ENCODE measurements at places on chromosomes 5 and 9. TPM values are rescaled to one million over a fixed set of nuclear protein-coding genes. Genes with fewer than 3 reads are reported as not detected.
A peak's percentile ranks its signal among the peaks of the same experiment; 100 is the strongest.

Gene NPDC1
- 106 TPM for total RNA-seq

- DNase-seq: no peak
Observed at GRCh38 chr5:172871536-172871935, 37.5 kb downstream of the ERGIC1 start.

DNA sequence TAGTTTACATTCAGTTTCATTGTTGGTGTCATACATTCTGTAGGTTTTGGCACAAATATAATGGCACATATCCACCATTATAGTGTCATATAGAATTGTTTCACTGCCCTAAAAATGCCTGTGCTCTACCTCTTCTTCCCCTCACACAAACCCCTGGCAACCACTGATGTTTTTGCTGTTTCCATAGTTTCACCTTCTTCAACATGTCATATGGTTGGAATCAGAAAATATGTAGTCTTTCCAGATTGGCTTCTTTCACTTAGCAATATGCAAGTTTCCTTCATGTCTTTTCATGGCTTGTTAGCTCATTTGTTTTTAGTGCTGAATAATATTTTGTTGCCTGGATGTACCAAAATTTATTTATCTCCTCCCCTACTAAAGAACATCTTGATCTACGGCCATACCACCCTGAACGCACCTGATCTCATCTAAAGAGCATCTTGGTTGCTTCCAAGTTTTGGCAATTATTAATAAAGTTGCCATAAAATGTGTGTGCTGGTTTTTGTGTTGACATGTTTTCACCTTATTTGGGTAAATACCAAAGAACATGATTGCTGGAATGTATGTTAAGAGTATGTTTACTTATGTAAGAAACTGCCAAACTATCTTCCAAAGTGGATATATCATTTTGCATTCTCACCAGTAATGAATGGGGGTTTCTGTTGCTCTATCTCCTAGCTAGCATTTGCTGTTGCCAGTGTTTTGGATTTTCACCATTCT lies 17.0 kb upstream of the CDK20 start:
- DNase-seq: no peak

Gene PGM5
- not detected for total RNA-seq

GRCh38 chr5:124743602-124744169 lies 2.8 kb downstream of the ZNF608 start:
- no peak for DNase-seq

Gene ZNG1E
- 41.4 TPM for total RNA-seq

DNA sequence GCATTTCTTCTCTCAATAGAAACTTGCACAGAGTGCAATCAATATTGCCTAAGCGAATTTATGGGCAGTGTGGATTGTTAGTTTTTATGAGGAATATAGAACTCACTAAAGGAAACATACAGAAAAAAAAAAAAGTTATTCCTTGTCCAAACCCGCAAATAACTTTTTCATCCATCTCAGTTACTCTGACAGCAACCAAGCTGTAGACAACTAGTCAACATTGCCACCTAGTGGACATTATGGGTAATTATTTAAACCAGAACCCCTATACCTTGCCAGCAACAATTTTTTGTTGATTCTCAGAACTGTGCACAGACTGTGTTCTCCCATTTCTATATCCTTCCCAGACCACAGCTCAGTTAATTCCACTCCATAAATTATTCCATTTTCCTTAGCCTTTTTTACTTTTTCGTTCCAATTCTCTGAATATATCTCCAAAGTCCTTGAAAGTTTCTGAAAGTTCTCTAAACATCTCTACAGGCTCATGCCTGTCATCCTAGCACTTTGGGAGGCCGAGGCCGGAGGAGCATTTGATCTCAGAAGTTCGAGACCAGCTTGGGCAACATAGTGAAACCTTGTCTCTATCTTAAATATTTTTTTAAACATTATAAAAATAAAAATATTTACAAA lies 2.6 kb upstream of the AFAP1L1 start:
- DNase-seq: no peak

Gene SPATA31E1
- total RNA-seq: not detected

Gene SPATA31C1
- not detected for total RNA-seq

DNA sequence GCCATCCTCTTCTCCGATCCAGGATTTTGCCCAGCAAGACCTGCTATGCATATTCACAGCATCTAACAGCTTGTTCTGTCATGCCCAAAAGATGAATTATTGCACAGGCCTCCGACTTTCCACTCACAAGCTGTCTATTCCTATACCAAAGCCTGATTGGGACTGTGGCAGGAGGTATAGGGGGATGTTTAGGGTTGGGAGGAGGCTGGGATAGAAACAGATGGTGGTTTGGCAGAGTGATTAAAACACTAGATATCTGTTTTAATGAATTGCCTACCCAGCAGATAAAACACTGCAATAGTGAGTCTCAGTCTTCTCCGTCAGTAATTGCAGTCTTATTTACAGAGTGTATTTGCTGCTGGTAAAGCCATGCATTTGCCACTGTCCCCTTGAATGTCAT lies 215.3 kb downstream of the TLR4 start:
- no peak for DNase-seq

GRCh38 chr5:162995568-162995967 lies 441.8 kb upstream of the CCNG1 start:
- DNase-seq: no peak

DNA sequence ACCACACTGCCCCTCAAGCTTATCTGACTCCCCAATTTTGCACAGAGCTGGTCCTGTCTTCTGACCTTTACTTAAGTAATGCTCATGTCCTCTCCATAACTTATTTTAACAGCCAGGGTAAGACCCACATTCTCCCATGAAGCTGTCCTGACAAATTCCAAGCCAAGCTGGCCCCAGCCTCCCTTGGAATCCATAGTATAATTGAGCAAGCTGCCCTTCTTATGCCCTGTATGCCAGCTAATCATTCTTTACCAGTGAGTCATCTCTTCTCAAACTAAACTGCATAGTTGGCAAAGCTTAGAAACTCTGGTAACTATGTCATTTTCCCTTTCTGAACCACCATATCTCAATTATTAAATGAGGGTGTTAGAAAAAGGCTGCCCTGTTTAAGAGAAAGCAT lies 92.4 kb downstream of the NFIB start:
- no peak for DNase-seq

DNA sequence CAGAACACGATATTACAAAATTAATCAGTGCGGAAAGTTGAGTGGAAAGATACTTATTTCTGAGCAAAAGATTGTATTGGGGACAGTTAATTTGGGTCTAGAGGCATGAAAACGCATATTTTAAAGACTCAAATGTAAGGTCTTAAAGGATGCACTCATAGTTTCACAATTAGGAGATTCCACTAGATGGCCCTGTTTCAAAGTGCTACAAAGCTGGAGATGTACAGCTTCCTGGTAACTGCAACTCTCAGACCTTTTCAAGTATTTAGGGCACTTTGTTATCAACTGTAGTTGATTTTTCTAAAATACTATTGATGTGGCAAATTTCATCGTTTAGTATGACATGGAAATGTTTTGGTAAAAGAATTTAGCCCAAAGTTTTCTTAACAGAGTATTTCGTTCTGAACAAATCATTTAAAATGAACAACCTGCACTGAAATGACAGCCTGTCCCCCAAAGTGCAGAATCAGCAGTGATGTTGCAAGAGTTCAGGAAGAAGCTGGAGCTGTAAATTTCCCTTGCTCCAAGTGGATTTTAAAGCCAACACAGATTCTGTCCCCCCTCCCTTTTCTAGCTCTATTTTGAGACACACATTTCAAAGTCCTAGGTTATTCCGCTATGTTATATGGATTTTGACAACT lies 16.2 kb upstream of the NDUFB6 start:
- peak; percentile 54 for DNase-seq

Gene APBA1
- total RNA-seq: 0.20 TPM

GRCh38 chr5:99054972-99055371 lies 126.2 kb upstream of the CHD1 start:
- DNase-seq: no peak

DNA sequence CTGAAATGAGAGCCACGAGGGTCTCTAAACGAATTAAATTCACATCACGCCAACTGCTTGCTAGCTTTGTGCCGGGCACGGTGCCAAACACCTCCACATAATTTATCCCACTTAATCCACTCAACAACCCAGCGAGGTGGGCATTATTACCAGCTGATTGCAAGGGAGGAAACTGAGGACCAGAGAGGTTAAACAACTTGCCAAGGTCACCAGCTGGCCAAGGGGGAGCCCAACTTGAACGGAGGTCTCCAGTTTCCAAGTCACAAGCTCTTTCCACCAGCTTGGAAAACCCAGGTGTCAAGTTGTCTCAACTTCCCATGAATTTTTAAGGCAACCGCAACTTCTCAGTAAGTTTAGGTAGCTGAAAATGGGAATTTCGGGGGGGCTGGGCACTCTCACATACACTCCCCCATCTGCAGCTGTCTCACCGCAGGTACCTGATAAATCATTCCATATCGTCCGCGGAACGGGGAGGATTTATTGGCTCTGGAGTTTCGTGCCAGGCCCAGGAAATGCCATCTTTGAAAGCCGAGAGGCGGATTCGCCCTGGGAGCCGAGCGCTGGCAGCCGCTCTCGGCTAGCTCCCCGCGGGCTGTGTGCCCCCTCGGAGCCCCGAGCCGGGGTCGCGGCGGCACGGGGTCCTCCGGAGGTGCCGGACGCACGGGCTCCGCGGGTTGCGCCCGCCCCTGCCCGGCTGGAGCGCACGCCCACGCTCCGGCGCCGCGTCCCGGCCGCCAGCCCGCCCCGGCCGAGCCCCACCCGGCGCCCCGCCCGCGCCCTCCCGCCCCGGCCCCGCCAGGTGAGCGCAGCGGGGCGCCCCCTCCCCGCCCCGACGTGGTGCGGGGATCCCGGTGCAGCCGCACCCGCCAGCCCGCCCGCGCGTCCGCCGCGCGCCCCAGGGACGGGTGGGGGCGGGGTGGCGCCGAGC lies 617 bp downstream of the PTPN3 start:
- DNase-seq: no peak

- DNase-seq: no peak
Observed at GRCh38 chr9:22241611-22242010, 205.0 kb upstream of the DMRTA1 start.

Gene IL31RA
- total RNA-seq: not detected

DNA sequence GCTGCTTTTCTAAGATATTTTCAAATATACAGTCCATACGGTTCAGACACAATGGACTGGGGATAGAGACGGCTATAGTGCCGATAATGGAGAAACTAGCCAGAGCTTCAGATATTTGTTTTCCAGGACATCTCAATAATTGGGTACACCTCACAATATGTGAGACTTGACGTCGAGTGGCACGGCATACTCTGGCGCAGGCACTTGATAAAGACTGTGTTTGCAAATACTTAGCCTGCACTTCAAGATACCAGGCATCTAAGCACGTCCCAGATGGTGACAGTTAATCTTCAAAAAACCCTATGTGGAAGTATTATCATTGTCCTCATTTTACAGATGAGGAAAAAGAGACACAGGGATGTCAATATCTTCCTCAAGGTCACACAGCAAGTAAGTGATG lies 48.5 kb downstream of the SEMA5A start:
- no peak for DNase-seq

Gene PCAT7
- total RNA-seq: not detected

DNA sequence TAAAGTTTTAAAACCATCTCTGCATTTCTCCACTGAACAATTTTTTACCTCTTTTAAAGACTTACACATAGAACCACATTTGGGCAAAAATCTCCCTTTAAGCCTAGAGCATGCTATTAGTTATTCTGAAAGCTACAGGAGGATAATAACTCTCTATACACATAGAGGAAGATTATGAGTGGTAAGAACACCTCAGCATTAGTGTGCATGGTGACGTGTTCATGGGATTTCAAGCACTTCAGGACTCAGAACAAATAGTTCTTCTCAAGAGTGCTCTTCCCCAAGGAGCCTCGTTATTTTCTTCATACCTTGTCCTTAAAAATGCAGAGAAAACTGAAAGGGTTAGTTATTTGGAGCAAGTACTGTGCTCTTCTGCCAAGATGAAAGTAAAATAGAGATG lies 256.9 kb upstream of the TUSC1 start:
- no peak for DNase-seq

DNA sequence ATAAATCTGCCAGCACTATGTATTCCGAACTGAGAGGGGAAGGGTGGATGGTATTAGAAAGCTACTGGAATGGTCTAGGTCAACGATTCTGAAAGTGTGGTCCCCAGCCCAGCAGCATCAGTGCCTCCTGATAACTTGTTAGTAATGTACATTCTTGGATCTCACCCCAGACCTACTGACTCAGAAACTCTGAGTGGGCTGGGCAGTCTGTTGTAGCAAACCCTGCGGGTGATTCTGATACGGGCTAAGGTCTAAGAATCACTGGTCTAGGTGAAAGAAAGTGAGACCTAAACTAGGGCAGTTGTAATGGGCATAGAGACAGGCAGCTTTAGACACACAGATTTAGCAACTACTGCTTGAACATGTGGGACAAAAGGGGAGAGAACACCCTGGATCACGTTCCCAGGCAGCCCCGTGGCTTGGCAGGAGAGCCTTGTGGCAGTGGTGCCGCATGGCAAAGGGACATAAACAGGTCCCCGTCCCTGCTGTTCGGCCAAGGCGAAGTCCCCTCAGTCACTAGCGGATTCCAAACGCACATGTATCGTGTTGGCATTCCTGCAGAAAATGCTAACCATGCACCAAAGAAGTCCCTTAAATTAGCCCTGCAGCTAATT lies 216.3 kb downstream of the TTLL11 start:
- no peak for DNase-seq

All from CD4-positive, CD25-positive, alpha-beta regulatory T cell (primary cell).